Stimulated activated CD8-positive, alpha-beta memory T cell treated with anti-CD3 and anti-CD28 coated beads, Interleukin-7, amount 100 ng/mL, for 24 hours (primary cell): ENCODE measurements at places on chromosomes 3 and 15.

- DNase-seq = no peak
These were observed 170.6 kb upstream of the EPHA3 start for GRCh38 chr3:88936831-88937230.

- DNase-seq = no peak
These were observed 299.5 kb downstream of the GAP43 start for GRCh38 chr3:115922681-115923347.

DNA sequence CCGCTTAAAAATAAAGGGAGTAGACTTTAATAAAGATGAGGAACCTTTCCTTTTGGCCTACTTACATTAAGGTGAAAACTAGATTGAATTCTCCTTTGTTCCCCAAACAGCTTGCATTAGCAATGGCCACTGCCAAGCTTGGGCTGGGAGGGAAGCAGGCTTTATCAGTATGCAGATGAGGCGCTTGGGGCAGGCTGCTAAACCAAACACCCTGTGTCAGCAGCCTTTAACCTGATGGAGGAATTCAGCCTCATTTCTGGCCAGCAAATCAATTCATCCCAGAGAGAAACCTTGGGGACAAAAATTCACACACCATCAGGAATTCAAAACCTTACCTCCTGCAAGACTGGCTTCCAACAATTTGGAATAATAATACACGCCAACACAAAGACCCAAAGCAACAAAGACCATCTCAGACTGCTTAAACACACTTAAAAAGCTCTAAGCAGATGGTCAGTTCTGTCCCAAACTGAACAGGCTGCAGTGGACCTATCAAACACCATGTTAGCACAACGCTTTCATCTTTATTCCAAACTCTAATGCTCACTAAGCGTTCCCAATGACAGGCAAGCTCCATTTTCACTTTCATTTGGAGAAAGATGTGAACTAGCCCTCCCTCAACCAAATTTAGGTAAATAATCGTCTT, 255.1 kb upstream of the CMC1 start:
- DNase-seq = no peak

DNA sequence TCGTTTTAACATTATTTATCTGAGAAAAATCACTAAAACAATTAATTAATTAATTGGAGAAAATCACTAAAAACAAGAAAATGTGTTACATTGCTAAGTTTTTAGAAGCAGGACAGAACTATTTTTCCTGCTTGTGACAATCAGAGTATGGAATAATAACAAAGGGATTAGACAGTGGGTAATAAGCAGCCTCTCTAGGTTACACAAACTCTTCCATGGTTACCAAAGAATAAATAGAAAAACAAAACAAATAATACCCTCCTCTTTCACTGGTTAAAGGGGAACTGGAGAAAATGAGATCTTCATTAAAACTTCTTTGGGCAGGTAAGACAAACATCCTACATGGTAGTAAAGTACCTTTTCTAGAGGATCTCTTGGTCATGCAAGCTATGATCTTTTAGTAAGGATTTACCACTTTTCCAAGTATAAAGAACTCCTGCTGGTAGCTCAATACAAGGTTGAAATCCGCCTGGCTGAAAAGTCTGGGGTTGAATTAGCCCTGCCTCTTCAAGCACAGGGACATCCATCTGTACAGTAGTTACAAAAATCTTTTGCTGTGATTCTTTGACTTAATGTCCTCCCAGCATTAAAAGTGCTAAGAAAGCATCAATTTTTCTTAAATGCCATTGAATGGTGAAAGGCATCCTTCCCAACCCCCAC, 2.5 kb upstream of the PLCH1 start:
- no peak for DNase-seq

DNA sequence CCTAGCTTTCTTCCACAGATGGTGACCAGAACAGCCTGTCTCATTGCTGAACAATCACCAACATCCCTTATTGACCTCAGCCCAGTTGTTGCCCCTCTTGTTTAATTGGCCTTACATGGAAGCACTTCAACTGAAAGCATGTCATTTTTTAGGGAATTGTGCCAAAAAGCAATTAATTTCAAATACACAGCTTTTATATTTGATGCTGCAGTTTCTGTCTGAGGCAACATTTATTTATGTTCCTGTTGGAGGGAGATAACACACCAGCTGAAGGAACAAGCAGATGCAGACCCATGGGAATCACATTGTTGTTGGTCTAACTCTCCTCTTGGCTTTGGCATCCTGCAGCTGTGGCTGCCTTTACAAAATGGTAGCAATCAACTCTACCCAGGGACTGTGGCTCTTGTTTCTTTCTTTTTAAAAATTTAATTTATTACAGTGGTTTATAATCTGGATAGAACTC, 498.1 kb upstream of the RGMA start:
- DNase-seq = no peak

GRCh38 chr3:112366522-112366921, 33.6 kb downstream of the CD200 start:
- DNase-seq = no peak

- DNase-seq = no peak
These were observed 73.5 kb upstream of the IQSEC1 start for GRCh38 chr3:13146643-13147143.

GRCh38 chr3:120170223-120170622, 76.0 kb upstream of the GSK3B start:
- DNase-seq = no peak

GRCh38 chr15:35040339-35041255, 44.5 kb downstream of the NANOGP8 start:
- DNase-seq = no peak

- no peak for DNase-seq
These were observed 12.9 kb downstream of the SCAMP5 start for GRCh38 chr15:75008221-75008625.

DNA sequence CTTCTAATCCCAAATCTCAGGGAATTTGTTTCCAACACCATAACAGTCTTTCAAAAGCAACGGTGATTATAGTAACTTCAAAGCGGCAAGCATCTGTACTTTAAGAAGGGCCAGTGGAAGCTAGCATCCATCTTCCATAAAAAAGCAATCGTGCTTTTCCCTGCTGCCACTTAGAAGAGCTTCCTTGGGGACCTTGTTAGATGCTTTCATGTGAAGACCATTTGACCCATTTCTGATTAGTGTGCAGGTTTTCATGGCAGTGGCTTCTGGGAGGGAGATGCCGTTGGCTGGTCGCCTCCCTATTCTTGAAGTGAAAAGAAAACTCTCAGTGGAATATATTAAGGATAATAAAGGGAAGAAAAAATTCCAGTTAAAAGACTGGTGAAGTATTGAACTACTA, 354.1 kb downstream of the ROBO2 start:
- no peak for DNase-seq

DNA sequence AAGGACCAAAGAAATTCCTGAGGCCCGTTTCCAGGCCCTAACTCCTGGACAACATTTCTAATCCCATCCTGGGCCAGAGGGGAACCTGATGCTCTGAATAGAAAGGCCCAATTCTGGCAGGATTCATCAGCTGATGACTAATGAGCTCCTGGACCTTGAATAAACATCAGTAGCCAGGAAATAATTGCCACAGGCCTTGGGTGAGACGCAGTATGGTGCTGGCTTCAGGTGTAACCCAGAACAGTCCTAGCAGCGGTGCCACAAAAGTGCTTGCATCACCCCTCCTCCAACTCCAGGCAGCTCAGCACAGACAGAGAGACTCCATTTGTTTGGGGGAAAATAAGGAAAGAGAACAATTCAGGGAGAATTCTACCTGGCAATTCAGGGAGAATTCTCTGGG, 184.7 kb upstream of the POU1F1 start:
- DNase-seq = no peak

- no peak for DNase-seq
These were observed 23.3 kb upstream of the ATP1B3 start for GRCh38 chr3:141853081-141853601.

GRCh38 chr3:57755368-57755675, 787 bp upstream of the SLMAP start:
- no peak for DNase-seq

- DNase-seq = no peak
These were observed 78.6 kb downstream of the PLD1 start for GRCh38 chr3:171731691-171732090.

- no peak for DNase-seq
These were observed 28.5 kb downstream of the CYFIP1 start for GRCh38 chr15:22951381-22952280.

GRCh38 chr3:48409291-48410201, 20.3 kb downstream of the PLXNB1 start:
- DNase-seq = no peak

- DNase-seq = no peak
These were observed 14.5 kb downstream of the GP5 start for GRCh38 chr3:194384569-194385001.

- DNase-seq = no peak
These were observed 144.4 kb upstream of the RARB start for GRCh38 chr3:25283613-25284012.

GRCh38 chr3:134287512-134287911, 36.9 kb upstream of the RYK start:
- no peak for DNase-seq

GRCh38 chr3:44628716-44629115, 3.9 kb downstream of the ZNF197 start:
- DNase-seq = no peak

DNA sequence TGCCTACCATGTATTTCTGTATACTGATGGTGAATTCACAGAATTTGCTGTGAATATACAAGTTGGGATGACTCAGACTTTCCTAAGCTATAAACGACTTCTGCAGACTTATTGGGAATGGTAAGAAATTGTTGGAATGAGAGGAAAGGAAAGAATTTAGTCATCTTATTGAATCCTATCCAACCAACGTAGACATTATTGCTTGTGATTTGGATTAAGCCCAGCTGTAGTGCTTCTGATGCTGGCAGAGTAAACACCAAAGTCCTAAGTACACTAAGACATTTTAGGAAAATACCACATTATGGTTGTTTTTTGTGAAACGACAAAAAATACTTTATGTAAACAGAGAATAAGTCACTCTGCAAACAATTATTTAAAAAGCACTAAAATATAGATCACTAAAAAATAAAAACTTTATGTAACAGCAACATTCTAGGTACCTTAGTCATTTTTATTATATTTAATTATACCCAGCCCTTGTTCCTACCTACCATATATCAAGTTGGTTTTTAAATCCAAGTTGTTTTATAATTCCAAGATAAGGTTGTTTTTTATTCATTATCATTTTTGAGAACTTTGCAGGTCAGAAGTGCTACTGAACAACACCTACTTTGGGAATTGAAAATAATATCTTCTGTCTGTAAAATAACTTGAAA, 99.2 kb upstream of the MLF1 start:
- no peak for DNase-seq

DNA sequence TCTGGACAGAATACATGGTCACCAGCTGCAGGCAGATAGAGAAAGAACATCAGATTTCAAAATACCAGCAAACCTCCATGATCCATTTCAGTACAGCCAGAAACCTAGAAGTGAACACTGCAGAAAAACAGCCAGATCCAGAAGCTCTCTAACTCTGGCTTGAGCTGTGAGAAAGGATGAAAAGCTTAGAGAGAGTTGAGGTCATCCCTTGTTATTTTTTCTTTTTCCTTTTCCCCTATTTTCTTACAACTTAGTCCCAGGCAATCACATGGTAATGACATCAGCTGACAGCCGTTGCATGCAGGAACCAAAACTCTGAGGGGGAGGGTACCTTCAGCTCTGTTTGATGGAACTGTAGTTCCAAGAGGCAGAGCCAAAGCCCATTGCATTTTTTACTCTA, 113.2 kb downstream of the TCF12 start:
- DNase-seq = no peak

GRCh38 chr3:24086206-24086605, 141.1 kb downstream of the NR1D2 start:
- DNase-seq = no peak

DNA sequence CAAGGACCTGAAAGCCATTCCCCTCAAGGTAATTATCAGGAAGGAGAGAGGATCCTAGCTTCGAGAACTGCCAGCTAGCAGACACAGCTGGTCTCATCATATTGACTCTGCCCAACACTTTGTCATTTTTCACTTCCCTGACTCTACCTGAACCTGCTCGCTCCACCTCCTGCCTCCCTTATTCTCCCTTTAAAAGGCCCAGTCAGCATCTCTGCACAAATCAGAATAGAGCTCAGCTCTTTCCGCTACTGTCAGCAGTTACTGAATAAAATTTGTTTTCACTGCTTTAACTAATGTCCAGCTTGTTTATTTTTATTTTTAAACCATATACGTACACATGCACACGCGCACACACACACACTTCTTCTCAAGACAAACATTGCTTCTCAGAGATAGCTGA, 57.2 kb upstream of the MCF2L2 start:
- DNase-seq = no peak

GRCh38 chr15:76994001-76994400, 925 bp upstream of the PSTPIP1 start:
- no peak for DNase-seq

- no peak for DNase-seq
These were observed 44.5 kb downstream of the STT3B start for GRCh38 chr3:31577232-31577631.

GRCh38 chr3:153958635-153959595, 162.3 kb upstream of the ARHGEF26 start:
- no peak for DNase-seq

GRCh38 chr15:69606921-69607500, 154.4 kb downstream of the RPLP1 start:
- DNase-seq = no peak

GRCh38 chr3:135690664-135691063, 274.9 kb upstream of the PPP2R3A start:
- no peak for DNase-seq

- no peak for DNase-seq
These were observed 4.0 kb downstream of the GLYCTK start for GRCh38 chr3:52291508-52292181.

DNA sequence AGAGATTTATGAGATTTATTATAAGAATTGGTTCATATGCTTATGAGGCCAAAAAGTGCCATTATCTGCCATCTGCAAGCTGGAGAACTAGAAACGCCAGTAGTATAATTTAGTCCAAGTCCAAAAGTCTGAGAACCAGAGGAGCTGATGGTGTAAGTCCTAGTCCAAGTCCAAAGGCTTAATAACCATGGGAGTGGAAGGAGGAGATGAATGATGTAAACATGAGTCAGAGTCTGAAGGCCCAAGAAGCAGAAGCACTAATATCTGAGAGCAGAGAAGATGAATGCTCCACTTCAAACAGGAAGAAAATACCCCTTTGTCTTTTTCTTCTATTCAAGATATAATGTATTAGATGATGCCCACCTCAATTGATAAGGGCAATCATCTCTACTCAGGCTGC, 185.7 kb downstream of the CGGBP1 start:
- no peak for DNase-seq

DNA sequence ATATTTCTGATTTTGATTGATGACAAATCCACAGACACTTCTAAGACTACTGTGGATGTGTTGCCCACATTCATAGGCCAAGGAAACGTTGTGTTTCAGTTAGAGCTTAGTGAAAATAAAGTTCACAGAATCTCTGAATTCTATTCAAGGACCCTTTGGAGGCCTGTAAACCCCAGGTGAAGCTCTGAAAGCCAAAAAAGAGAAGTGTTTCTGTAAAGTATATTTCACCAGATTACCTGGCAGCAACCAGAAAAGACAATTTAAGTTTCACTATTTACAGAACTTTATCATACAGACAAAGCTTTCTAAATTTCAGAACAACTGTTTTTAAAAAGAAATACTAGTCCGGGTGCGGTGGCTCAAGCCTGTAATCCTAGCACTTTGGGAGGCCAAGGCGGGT, 2.6 kb downstream of the CLPX start:
- no peak for DNase-seq

- no peak for DNase-seq
These were observed 40.7 kb upstream of the LMCD1 start for GRCh38 chr3:8460815-8461456.
